ENCODE measurements at places on chromosomes 13 and 19.

DNA sequence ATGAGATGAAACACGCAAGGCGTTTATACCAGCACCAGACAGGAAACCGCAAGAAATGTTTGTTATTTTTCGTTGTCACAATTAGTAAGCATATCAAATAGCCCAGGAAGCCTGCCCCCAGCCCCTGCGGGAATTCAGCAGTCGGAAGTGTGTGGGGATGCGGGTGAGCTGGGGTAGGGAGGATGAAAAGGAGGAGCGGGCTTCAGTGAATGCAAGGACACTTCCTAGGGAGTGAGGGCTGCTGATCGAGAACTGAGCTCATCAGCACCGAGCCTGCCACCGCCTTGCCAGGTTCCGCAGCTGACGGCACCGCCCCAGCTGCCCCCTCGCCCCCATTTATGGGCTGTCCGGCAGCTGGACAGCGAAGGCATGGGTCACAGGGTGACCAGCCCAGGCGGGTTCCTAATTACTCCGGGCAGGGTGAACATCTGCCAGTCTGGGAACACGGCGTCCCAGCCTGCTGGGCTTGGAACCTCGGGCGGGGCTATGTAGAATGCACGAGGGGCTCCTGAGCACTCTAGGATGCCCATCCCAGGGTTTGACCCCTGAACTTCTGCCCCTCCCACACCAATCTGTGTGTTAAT, 1.6 kb upstream of the BEST2 start:
- DNase-seq = no peak

DNA sequence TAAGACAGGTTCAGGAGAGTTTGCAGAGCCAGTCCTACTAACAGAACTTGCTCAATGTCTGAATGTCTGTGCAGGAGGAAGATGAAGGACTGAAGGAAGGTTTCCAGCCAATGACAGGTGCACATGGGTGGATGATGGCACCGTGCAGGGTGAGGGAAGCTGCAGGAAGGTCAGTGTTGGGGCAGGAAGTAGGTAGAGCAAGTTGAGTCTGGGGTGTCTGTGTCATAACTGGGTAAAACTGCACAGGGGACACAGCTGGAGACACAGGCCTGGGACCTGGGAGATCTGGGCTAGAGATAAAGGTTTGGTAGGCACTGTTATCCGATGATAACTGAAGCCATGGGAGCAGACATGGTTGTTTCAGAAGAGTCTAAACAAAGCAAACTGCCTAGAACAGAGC, 116.9 kb downstream of the USP12 start:
- DNase-seq = no peak

GRCh38 chr19:19385896-19386869, 19.3 kb upstream of the GATAD2A start:
- peak; percentile 49 for DNase-seq

DNA sequence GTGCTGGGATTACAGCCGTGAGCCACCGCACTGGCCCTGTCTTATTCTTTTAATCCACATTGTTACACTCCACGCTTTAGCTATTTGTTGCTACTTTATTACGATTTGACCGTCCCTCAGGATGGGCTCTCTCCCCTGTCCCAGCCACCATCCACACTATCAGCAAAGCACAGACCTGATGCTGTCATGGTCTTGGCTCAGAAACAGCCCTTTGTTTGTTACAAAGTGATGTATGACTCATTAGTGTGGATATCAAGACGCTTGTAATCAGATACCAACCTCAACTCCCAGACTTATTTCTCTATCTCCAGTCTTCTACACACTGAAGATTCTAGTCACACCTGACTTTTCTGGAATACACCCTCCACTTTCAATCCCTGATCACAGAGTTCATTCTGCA, 84.6 kb upstream of the FREM2 start:
- no peak for DNase-seq

GRCh38 chr19:29694669-29695627, 20.1 kb downstream of the C19orf12 start:
- DNase-seq = peak; percentile 74

- DNase-seq = no peak
Observed at GRCh38 chr19:29527500-29528328, 1.9 kb downstream of the VSTM2B start.

- DNase-seq = no peak
Observed at GRCh38 chr13:111536075-111536642, 215.7 kb downstream of the TEX29 start.

DNA sequence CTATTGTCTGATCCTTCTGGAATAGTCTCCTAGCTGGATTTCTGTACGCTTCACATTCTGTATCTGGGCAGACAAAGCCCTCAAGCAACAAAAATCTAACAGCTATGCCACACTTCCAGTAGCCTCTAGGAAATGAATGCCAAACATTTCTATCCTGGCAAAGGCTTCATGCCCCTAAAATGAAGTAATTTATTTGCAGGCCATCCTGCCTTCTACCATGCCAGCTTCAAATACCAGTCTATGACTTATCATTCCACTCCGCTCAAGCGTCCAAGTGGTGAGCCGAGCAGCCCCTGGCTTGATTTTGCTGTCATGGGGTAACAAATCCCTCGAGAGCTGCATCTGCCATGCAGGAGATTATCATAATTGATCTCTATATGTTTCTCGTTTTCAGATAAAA, 86.9 kb downstream of the LHFPL6 start:
- no peak for DNase-seq

- DNase-seq = no peak
Observed at GRCh38 chr19:9885077-9885552, 50.0 kb downstream of the PIN1 start.

GRCh38 chr13:74289107-74289506, 154.9 kb upstream of the KLF12 start:
- DNase-seq = no peak

- DNase-seq = no peak
Observed at GRCh38 chr13:100630555-100630954, 42.0 kb upstream of the GGACT start.

- no peak for DNase-seq
Observed at GRCh38 chr19:39970425-39970674, 615 bp upstream of the PSMC4 start.

DNA sequence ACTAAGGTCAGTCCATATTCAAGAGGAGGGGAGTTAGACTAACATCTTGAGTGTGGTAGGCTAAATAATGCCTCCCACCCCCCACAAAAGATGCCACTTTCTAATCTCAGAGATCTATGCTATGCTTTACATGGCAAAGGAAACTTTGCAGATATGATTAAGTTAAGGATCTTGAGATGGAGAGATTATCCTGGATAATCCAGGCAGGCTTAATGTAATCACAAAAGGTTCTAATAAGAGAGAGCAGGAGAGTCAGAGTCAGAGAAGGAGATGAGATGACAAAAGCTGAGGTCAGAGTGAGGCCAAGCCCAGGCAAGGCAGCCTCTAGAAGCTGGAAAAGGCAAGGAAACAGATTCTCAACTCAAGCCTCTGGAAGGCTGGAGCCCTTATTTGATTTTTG, 1011.6 kb downstream of the PCDH9 start:
- DNase-seq = no peak

DNA sequence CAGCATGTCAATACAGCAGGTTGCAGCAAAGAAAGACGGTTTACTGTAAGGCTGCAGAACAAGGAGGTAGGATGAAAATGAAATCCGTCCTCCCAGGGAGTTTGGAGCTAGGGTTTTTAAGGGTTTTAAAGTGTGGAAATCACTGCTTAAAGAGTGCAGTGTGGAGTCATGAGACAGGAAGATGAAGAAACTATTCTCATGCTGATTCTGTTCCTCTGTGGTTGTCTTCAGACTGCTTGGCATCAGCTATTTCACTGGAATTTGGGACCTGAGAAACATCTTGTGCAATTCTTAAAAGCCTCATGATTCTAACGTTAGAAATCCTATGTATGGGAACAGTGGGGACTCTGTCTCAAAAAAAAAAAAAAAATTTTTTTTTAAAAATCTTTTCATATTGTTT, 11.4 kb downstream of the ZNF331 start:
- DNase-seq = no peak

- no peak for DNase-seq
Observed at GRCh38 chr19:5052515-5052914, 83.6 kb downstream of the KDM4B start.

GRCh38 chr19:6686628-6686975, 16.6 kb upstream of the TNFSF14 start:
- no peak for DNase-seq

GRCh38 chr13:43608400-43609137, 178.2 kb downstream of the ENOX1 start:
- DNase-seq = no peak

GRCh38 chr19:39516270-39516669, 1.3 kb downstream of the SELENOV start:
- DNase-seq = no peak

- no peak for DNase-seq
Observed at GRCh38 chr13:22077205-22077683, 406.4 kb downstream of the FGF9 start.

- DNase-seq = no peak
Observed at GRCh38 chr13:57665481-57665880, 33.9 kb downstream of the PCDH17 start.

GRCh38 chr19:10271543-10272086, 695 bp downstream of the ICAM1 start:
- no peak for DNase-seq

DNA sequence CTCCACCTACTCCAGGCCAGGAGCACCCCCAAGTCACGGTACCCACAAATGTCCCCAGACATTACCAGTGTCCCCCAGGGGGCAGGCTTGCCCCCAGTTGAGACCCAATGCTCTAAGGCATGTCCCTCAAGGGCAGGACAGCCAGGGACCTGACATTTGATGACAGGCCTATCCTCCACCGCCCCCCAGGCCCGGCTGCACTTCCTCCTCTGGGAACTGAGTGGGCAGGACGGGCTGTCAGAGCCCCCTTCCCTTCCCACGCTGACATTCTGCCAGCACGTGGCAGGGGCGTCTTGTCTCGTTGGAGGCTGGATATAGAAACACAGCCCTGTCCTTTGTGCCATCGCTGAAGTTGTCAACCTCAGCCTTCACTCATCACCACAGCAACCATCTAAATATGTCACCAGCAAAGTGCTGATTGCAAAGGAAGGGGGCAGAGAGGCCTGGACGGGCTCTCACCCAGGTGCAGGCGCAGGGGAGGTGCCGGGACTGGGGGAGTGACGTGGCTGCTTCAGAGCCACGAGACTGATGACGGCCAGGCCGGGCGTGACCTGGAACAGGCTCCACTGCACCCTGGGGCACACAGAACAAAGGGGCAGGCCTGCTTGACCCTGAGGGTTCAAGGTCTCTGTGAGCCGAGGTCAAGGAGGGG, 38.4 kb downstream of the GNG7 start:
- no peak for DNase-seq

DNA sequence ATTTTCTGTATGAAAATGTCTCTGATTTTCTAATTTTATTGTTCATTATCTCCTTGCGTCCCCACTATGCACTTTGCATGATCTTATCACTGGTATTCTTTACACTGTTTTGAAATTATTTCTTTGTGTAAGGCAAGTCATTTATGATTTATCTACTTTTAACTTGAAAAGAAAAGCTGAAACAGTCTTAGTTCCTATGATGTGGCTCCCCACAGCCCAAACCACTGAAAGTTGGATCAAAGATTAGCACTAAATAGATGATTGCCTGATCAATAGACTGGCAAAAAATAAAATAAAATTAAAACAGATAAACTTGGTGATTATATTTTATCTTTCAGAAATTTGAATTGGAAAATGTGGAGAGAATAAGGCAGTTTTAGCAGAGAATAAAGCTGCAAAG, 1101.9 kb downstream of the PCDH9 start:
- DNase-seq = no peak

GRCh38 chr13:57631596-57632275, at the start of gene PCDH17:
TSS of gene PCDH17 (plus strand) at chr13:57631744. CDS start at chr13:57632547, 803 bp downstream.
- no peak for DNase-seq

- DNase-seq = no peak
Observed at GRCh38 chr19:9342610-9343304, 18.8 kb downstream of the ZNF559 start.

- no peak for DNase-seq
Observed at GRCh38 chr19:46192992-46193650, 36.4 kb upstream of the IGFL1 start.

GRCh38 chr13:33707449-33707848, 110.5 kb upstream of the RFC3 start:
- no peak for DNase-seq

DNA sequence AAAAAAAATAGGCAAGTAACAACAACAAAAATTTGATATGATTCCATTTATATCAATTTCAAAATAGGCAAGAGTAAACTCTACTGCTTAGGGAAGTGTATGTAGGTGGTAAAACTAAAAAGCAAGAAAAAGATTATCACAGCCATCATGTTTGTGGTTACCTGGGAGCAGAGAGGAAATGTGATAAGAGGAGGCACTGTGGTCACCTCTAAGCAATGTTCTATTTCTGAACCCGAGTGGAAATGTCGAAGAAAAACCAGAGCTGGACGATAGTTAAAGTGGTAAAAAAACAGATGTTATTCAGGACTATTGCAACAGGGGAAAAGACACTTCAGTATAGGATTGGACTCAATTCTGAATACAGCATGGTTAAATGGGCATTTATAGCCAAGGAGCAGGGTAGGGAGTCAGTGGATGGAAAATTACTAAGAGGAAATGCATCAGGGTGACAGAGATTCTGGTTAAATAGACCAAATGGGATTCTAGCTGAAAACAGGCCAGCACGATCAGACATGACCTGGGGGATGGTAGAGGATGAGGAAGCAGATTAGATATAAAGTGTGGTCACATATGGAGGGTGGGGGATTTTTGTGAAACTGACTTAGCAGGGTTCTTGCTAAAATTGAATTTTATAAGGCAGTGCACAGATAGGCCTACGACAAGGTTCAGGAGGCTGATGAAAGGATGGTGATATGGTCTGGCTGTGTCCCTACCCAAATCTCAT, 6.0 kb upstream of the TEX30 start:
- DNase-seq = no peak

DNA sequence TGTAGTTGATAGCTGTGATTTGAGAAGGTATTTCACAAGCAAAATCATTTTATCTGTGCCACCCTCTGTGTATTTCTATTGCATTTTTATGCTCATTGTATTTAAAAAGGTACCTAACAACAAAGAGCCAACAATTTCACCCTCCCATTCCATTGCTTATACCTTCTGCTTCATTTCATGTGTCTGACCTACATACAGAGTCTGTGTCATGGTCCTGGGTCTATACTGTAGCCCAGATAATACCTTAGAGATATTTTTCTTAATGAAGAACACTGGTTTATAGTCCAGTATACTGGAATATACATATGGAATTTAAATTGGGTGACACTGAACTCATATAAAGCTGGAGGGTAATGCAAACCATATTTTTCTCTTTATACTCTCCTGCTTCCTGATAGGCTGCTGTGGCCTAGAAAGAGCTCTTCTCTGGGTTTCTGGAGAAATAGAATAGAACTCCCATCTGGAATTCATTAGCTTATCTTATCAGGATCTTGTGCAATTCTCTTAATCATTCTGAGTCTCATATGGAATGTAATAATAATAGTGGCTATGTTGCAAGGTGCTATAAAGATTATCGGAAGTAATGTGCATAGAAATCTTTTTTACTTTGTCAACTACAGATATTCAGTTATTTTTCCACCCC, 31.8 kb upstream of the SPART start:
- DNase-seq = no peak

GRCh38 chr19:54662730-54663129, at the start of gene LILRB4:
TSS of gene LILRB4 (plus strand) at chr19:54662985. CDS start at chr19:54663034, 49 bp downstream.
- DNase-seq = no peak

Measured in stimulated activated CD4-positive, alpha-beta T cell treated with anti-CD3 and anti-CD28 coated beads, Interleukin-1b, Interleukin-23, amount 100 ng/mL, for 4 hours (primary cell).